ENCODE measurements at places on chromosomes 7 and 10.

GRCh38 chr10:62284221-62284620, 15.6 kb upstream of the RTKN2 start:
- DNase-seq, result no peak

DNA sequence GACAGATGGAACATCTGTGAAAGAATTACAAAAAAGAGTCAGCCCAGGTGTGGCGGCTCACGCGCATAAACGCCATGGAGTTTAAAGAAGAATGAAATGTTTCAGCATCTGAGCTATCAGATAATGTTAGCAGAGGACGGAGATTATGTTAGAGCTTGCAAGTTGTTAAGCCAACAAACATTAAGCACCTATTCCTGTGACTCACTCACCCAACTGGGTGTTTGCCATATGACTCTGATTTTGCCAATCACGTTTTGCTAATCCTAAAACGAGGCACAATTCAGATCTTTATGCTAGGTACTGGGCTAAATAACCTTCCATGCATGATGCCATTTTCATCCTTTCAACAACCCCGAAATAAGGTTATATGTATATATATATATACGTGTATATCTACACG, 29.0 kb upstream of the CCNY start:
- no peak for DNase-seq

DNA sequence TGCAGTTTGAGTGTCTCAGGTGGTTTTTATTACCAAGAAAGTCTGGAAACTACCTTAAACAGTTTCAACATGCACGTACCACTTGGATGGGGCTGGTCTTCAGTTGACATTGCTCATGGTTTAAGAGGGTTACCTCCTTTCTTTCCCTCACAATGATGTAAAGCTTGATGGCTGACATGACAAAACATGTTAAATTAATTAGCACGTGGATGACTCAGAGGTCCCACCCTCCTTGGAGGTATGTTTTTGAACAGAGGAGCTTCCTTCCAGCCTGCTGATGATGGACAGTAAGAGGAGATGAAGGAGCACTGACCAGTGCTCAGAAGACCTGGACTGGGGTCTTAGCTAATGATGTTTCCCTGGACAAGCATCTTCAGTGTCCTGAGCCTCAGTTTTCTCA, 322.3 kb upstream of the PODXL start:
- DNase-seq, result no peak

DNA sequence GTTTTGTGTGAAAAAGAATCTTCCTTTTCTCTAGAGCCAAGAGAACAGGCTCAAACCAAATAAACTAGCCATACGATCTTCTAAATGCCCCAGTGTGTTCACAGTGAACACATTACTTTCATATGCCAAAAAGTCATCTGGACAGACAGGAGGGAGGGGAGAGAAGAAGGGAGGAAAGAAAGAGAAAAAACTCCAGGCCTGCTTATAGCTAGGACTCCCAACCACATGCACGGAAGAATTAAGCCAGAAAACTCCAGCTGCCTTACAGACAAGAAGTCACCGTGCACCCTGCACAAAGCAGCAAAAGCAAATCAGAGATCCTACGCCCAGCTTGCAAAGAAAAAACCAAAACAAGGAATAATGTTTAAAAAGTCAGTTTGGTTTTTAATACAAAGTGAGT, 34.3 kb downstream of the SNX8 start:
- DNase-seq, result no peak

- no peak for DNase-seq
Measured at GRCh38 chr7:158247758-158248487, 339.7 kb downstream of the PTPRN2 start.

All from T-helper 9 cell (primary cell).